ENCODE measurements at places on chromosomes 13 and 19.

DNA sequence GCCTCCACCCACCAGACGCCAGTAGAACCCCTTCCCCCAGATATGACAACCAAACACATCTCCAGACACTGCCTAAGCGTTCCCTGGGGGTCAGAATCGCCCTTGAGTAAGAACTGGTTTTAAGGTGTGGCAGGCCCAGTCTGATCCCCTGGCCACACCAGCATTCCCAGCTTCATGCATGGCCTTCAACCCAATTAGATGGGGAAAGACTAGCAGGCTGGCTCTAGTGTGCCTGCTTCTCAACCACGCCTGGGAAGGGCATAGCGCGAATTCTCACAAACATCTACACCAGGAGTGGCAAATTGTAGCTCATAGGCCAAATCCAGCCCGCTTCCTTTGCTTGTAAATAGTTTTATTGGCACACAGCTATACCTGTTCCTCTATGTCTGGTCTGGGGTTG, 13.6 kb downstream of the HAUS8 start:
- DNase-seq, result no peak

DNA sequence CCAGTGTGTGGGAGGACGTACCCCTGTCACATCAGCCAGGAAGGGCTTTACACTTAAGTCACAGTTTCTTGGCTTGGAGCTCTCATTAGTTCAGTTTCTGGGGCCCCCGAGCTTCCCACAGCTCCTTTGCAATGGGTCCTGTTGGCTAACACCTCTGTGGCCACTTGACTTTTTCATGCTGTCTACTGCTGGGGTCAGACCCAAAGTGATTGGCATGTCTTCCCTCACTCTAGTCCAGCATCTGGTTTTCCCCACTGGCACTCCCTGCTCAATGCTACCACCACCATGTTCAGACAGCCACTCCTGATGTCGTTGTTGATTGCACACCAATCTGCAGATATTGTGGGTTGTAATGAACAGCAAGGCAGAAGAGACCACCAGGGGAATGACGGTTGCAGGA, 379.0 kb downstream of the FOXO1 start:
- no peak for DNase-seq

GRCh38 chr13:36536546-36536945, 104.3 kb downstream of the CCNA1 start:
- no peak for DNase-seq

DNA sequence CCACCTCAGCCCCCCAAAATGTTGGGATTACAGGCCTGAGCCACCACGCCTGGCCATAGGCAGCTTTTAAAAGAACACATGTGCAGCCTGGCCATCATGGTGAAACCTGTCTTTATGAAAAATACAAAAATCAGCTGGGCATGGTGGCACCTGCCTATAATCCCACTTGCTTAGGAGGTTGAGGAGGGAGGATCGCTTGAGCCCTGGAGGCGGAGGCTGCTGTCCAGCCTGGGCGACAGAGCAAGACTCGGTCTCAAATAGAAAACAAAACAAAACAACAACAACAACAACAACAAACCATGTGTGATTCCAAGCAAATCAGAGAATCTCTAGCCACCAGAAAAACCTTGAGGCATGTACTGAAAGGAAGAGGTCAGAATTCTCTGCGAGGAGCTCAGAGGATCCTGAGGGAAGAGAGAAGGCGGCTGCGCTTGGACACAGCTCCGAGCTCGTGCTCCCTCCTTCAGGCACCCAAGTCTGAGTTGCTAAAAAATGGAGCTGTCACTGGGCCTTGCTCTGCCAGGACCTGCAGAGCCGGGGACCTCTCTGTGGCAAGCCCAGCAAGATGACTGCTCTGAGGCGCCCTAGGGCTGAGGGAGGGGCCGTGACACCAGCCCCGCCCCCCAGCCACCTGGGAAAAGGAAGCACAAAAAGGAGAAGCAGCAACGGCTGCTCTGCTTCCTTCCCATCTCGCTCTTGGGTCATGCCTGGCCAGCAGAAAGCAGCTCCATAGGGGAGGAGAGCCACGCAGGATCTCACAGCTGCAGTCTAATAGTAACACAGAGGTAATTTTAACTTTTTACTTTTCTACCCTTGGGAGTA, at the start of gene ARL11:
TSS of gene ARL11 (plus strand) at position 677 of the 822 bp plus-strand sequence. CDS start 1,941 bp downstream, outside the sequence.
- DNase-seq, result no peak

DNA sequence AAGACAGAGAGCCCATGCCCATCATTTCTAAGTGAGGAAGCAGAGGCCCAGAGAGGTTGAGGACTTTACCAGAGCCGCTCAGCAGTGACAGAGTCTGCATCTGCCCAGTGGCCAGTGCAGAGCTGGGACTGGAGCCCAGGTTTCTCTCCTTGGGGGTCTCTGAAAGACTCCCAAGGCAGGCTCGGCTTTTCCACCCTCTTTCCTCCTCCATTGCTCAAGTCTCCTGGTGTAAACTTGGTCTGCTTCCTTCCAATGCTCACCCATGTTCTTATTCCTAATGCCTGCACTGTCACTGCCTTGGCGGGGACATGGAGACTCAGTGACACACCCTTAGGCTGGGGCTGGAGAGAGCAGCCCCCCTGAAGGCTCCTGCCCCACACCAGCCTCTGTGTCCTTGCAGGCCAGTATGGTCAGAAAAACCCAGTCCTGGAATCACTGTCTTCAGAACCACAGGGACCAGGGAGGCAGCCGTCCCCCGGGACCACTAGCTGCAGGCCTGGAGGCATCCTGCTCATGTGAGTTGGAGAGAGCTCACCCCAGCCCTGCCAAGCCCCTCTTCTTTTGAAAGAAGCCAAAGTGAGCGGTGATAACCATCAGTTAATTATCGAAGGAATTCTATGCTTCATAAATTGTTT, 211.0 kb upstream of the ZNF536 start:
- no peak for DNase-seq

- DNase-seq, result no peak
Observed at GRCh38 chr19:38695317-38695683, 47.9 kb downstream of the ACTN4 start.

- DNase-seq, result no peak
Observed at GRCh38 chr19:12055784-12056183, 3.0 kb upstream of the ZNF878 start.

All from stromal cell of bone marrow (primary cell).